Heart right ventricle (tissue), 16 donors: ENCODE measurements at places on chromosomes 16 and 17.
A peak's percentile ranks its signal among the peaks of the same experiment; 100 is the strongest.

GRCh38 chr16:67277294-67277998, 1.9 kb upstream of the PLEKHG4 start:
- DNase-seq, result no peak

DNA sequence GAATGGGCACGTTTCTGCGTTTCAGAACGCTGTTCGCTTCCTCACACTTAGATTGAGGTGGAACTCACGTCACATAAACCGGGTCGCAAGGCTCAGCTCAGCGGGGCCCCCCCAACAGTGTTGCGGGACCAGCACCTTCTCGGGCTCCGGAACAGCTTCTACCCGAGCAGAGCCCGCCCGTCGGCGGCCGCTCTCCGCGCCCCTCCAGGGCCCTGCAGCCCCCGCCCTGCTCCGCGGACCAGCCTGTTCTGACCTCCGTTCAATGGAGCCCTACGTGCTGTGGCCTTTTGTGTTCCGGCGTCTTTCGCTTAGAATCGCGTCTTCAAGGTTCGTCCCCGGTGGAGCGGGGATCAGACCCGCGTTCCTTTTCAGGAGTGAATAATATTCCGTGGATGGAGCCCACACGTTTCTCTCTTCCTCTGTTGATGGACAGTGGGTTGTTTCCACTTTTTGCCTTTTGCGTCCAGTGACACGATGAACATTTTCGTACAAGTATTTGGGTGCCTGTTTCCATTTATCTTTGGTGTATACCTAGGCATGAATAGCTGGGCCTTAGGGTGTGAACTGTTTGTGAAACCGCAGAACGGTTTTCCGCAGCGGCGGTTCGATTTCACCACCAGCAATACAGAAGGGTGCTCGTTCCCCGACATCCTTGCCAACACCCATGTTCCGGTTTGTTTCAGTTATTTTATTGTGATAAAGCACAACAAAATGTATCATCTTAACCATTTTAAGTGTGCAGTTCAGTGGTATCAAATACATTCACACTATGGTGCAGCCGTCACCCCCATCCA, 2.3 kb upstream of the SLC22A31 start:
- no peak for DNase-seq

GRCh38 chr16:68711421-68712139, 25.5 kb upstream of the CDH1 start:
- DNase-seq, result no peak

DNA sequence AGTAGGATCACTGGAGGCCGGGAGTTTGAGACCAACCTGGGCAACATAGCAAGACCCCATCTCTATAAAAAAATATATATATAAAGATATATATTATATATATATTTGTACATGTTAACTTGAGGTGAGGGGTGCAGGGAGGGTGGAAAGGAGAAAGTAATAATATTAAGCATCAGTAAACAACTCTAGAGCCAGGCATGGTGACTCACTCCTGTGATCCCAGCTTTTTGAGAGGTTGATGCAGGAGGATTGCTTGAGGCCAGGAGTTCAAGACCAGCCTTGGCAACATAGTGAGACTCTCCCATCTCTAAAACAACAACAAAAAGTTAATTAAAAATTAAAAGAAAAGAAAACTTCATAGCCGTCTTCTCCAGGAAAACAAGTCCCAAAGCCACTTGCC, 61.7 kb upstream of the SMURF2 start:
- no peak for DNase-seq

DNA sequence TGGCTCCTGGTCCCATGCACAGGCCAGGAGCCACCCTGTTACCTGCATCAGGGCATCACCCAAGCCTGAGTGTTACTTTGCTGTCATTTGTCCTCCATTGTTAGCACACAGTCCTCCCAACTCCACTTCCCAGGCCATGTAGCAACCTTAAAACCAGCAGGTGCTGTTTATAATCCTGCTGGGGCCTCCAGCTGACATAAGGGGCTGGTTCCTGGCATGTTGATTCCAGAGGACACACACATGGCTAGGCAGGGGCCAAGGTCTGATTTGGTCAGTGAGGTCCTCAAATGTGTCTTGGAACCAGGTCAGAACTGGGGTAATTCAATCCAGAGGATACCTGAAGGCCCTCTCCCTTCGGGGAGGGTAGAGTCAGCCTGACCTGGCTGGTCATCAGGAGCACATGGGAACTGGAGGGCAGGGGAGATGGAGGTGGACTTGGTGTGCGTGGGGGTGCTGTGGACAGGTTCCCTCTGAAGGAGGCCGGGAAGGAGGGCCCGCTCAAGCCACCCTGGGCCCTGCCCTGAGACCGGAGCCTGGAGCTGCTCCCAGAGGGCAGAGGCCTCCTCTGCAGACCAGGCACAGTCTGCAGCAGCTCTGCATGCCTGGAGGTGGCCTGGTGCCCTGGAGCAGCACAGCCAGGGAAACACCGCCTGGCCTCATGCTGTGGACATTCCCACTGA, 6.6 kb downstream of the ADORA2B start:
- DNase-seq, result no peak

- no peak for DNase-seq
These were observed 2.3 kb downstream of the KSR1 start for GRCh38 chr17:27458524-27458908.

DNA sequence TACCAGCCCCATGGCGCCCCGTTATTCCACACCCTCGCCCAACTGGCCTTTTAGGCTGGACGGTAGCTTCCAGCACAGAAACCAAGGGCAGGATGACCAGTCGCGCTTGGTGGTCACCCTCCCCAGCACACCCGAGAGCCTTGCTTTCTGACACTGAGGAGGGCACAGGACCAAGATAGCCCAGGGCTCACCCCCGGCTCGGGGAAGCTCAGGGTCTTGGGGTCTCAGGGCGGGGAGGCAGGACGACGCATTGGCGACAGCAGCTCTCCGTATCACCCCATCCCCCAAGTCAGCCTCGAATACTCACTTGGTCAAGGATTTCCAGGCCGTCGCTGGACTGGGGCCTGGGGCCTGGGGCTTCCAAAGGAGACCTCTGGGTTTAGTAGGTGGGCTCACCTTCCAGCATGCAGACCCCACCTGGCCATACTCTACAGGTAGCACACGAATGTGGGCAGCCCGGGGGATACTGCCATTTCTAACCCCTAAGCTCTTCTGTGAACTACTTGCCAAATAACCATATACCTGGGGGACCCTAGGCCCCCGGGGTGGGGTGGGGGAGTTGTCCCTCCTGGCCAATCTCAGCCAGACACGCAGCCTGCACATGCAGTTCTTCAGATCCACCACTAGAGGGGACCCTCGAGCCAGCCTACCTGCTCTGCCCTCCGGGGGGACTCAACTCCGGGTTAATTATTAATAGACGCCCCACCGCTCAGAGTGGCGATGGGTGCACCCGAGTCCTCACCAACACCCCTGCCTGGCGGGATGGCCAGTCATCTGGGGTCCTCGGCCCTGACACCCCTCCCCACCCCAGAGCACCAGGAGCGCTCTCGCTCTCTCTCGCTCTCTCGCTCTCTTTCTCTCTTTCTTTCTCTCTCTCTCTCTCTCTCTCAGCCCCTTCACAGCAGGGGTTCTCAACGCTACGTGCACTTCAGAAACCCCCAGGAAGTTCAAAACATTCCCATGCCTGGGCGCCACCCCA, 30.0 kb downstream of the TBC1D16 start:
- DNase-seq, result peak; percentile 42

GRCh38 chr16:75798714-75799113, 72.4 kb upstream of the CPHXL start:
- DNase-seq, result no peak

DNA sequence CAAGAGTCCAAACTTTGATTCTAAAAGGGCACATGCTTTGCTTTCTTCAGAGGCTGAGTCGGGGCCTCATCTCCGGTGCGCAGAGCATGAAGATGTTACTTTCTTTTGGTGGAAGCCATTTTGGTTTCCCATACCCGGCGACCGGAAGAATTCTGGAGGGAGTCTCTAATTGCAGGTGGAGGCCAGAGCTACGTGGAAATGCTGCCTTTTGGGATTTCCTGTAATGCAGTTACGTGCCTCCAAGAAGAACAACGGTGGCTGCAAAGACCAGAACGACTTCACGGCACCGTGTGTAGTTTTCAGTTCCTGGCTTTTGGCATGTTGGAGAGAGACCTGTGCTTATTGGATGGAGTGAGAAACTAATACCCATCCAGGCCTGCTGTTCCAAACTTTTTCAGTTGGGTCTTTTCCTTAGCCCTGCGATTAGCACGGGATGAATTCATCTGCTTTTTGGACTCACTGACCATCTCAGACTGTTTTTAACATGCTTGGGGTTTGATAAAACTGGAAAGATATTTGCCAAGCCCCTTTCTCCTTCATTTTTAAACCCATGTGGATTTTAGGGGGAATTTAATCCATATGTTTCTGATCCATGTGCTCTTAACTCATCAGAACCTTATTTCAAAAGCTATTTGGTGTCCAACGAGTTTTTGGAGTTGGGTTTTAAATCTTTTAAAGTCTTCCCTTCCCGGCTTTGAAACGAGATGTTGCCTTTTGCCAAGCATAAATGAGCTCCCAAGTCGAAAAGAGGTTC, 19.0 kb downstream of the FOXL1 start:
- no peak for DNase-seq

GRCh38 chr16:27378871-27379481, 23.0 kb upstream of the IL21R start:
- no peak for DNase-seq

GRCh38 chr16:50372611-50373344, 4.0 kb upstream of the BRD7 start:
- peak; percentile 64 for DNase-seq

DNA sequence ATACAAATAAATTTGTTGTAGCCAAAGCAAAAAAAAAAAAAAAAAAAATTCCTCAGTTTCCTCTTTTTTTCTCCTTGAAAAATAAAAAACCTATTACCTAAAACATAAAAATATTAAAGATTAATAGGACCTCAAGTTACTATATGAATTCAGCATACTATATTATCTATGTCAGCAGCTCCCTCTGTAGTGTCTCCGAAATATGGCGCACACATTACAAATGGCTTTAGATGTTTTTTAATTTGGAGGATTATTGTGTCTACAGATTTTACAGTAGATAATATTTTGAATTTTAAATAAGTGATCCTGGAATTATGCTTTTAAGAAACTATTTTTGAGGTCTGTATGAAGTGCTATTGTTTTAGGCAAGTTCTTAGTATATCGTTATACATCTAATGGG, 94.4 kb downstream of the NLK start:
- no peak for DNase-seq

DNA sequence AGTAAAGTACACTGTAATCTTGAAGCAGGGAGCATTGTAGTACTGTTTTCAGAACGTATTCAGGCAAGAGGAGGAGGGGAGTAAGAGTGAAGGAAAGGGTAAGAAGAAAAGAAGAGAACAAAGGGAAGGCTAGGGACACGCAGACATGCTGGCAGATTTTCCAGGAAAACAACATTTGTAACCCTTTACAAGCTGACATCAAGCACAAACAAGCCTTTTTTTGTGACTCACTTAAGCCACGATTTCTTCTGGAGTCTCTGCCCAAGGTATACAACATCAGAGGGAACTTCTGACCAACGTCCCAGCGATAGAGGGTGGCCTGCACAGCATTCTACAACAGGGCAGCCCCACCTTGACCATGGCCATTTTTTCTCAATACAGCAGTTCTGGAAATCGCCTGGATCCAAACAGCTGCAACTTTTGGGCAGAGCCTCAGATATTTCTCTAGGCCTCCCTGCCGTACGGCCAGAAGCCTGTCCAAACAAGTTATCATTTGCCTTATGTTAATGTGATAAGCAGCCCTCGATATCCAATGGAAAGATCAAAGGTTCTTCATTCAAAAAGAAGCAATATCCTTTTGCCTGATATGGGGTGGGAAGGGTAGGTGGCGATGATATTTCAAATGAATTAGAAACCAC, 247.3 kb downstream of the ZFHX3 start:
- DNase-seq, result no peak

DNA sequence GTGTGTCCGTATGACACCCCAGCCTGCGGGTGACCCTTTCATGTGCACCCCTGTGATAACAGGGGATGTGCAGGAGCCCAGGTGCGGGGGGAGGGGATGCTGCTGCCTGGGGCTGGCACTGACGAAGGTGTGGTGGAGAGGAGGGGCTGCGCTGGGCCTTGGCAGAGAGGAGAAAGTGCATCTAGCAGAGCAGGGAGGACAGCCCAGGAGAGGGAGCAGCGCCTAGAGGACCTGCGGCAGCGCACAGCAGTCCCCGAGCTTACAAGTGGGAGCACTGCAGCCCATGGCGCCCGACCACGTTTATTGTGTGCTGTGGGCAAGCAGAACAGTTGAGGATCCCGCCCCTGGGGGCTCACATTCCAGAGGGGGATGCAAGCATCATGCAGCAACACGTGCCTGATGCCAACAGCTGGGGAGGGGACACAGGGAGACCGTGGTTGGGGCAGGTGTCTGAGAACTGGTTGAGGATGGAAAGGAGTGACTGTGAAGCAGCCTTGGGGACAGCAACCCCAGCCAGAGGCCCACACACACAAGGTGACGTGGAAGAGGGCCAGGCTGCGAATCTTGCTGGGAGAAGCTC, 10.9 kb upstream of the SLC7A5 start:
- no peak for DNase-seq

GRCh38 chr16:56252835-56253234, 61.5 kb downstream of the GNAO1 start:
- peak; percentile 59 for DNase-seq

DNA sequence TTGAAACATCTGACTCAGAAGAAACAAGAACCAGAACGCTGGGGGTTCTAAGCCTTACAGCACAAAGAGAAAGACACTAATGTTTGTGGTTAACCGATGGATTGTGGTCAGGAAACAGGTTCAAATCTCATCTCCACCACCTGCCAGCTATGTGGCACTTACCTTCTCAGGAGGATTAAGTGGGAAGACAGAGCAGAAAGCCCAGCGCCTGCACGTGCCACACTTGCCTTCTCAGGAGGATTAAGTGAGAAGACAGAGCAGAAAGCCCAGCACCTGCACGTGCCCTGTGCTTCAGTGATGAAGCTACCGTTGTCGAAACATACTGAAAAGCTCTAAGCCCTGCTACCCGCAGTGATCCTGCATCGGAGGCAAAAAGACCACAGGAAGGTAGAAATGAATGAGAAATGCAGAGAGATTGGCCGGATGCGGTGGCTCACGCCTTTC, 90.6 kb downstream of the NXN start:
- no peak for DNase-seq

- no peak for DNase-seq
These were observed 296.2 kb upstream of the IRX3 start for GRCh38 chr16:54582631-54583250.

- DNase-seq, result peak; percentile 98
These were observed at the start of gene PER1 for GRCh38 chr17:8152112-8152775. TSS of gene PER1 (minus strand) at chr17:8152404. CDS start at chr17:8150706, 1,698 bp downstream.

DNA sequence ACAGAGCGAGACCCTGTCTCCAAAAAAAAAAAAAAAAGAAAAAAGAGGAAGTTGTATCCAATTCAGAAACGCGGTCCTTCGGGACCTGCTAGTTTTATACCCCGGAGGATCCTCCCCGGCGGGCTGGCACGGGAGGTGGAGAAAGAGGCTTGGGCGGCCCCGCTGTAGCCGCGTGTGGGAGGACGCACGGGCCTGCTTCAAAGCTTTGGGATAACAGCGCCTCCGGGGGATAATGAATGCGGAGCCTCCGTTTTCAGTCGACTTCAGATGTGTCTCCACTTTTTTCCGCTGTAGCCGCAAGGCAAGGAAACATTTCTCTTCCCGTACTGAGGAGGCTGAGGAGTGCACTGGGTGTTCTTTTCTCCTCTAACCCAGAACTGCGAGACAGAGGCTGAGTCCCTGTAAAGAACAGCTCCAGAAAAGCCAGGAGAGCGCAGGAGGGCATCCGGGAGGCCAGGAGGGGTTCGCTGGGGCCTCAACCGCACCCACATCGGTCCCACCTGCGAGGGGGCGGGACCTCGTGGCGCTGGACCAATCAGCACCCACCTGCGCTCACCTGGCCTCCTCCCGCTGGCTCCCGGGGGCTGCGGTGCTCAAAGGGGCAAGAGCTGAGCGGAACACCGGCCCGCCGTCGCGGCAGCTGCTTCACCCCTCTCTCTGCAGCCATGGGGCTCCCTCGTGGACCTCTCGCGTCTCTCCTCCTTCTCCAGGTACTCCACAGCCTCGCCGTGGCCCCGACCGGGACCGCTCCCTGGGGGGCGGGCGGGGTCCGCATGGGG, at the start of gene CDH3:
CDH3 (plus strand) TSS at position 596 of the 779 bp plus-strand sequence; CDS start at position 666, 70 bp downstream.
- DNase-seq, result no peak
